ENCODE measurements at places on chromosomes 2 and 18.

- no peak for DNase-seq
Observed at GRCh38 chr2:224072541-224073188, 33.6 kb upstream of the SERPINE2 start.

DNA sequence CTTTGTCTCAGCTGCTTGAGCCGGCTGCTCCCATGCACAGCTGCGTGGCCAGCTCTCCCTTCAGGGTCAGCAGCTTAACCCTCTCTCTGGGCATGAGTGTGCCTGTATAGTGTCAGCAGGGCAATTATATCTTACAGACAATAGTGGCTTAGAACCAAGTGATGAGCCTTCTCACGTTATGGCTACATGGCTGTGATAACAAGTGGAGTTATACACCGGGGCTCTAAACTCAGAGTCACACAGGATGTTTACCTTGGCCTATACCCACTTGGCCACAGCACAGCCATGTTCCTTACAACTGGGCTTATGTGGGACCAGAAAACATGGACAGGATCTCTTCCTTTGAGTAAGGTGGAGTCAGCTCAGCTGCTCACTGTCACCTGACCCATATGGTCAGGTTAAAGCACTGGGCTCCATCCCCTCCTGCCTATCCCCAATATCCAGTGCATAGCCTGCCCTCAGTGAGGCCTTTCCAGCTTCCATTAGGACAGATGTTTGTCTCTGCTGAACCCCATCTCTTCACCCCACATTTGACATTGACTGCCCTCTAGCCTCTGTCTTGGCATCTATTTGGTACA, 294.2 kb upstream of the NCKAP5 start:
- no peak for DNase-seq

DNA sequence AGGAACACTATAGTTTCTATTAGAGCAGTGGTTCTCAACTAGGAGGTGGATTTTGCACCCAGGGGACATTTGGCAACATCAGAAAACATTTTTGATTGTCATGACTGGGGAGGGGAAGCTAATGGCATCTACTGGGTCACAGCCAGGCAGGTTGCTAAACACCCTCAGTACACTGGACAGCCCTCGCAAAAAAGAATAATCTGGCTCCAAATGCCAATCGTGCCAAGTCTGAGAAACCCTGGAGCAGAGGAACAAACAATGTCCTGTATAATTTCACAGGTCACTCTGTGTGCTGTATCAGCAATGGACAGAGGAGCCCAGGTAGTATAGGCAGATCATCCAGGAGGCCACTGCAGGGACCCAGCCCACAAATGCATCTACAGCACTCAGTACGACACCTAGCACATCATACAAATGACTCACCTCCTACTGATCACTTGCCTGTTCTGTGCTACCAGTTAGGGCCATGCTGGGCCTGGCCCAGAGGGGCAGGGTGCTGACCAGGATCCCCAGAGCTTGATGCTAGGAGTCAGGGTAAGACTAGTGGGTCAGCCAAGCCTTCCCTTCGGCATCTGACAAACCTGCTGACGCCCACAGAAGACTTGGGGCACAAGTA, 37.6 kb downstream of the SFXN5 start:
- no peak for DNase-seq

- peak; percentile 74 for DNase-seq
Observed at GRCh38 chr2:30267161-30267975, 36.0 kb downstream of the LBH start.

- no peak for DNase-seq
Observed at GRCh38 chr18:2655954-2656236, 369 bp downstream of the SMCHD1 start.

DNA sequence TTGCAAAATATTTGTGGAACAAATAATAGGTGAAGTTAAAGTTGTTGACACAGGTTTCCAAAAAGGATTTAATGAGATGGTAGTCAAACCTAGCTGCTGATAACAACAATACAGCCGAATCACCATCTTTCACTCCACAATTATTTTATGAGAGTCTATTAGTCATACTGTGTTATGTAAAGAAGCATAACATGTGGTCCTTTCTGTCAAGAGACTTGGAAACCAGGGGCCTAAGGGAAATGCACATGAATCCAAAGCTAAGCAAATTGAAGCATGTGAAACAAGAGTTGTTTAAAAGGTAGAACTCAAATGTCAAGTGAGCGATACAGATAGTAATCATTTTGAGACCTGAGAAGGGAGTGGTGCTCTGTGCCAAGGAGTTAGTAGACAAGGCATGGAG, 16.0 kb downstream of the CD28 start:
- no peak for DNase-seq

- no peak for DNase-seq
Observed at GRCh38 chr2:3265981-3266924, 111.4 kb downstream of the EIPR1 start.

- peak; percentile 11 for DNase-seq
Observed at GRCh38 chr2:70515938-70516337, 37.7 kb downstream of the TGFA start.

DNA sequence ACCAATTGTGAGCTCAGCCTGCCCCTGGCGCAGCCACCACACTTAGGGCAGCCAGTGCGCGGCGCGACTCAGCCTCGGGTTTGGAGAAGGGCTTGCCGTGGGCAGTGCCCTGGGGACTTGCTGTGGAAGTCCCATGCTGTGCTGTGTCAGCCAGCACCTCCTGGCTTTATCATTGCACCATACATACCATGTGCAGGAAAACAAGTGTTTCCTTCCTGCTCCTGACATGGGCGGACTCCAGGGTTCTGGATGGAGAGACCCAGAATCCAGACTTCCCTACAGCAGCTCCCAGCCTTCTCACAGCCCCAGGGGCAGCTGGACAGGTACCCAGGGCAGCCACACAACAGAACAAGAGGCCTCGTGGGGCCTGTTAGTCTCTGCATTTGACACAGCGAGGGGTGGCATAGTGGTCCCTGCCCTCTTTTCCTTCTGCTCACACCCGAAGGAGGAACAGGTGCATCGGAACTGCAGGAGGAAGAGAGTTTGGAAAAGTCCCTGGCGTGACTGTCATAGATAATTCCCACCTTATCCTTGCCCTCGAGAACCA, 54.2 kb downstream of the SDC1 start:
- no peak for DNase-seq

DNA sequence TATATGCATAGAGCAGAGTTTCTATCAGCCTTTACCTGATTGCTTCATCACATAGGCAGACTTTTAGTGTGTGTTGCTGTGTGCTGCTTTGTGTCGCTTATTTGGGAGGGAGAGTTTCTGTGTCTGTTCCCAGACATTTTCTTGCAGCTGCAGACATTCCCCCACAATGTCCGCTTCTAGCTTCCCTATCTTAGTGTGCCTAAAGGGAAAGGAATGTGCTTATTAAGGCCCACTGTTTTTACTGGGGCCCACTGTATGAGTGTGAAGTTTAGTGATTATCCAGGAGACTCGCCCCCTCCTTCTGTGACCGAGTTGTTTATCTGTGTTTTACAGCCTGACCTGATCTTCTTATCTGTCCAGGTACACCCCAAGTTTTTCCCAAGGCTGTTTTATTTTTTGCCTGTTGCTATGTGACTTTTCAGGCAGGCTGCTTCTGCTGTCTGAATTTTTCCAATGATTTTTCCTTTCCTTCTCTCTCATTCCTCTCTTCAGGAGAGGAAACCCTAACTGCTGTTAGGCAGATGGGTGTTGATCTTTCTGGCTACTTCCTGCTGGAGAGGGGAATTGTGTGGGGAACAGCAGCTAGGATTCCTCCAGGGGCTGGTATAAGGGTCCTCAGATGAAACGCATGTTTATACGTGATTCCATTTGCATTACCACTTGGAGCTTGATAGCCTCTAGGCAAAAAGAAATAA, 47.6 kb downstream of the STK17B start:
- DNase-seq = no peak

DNA sequence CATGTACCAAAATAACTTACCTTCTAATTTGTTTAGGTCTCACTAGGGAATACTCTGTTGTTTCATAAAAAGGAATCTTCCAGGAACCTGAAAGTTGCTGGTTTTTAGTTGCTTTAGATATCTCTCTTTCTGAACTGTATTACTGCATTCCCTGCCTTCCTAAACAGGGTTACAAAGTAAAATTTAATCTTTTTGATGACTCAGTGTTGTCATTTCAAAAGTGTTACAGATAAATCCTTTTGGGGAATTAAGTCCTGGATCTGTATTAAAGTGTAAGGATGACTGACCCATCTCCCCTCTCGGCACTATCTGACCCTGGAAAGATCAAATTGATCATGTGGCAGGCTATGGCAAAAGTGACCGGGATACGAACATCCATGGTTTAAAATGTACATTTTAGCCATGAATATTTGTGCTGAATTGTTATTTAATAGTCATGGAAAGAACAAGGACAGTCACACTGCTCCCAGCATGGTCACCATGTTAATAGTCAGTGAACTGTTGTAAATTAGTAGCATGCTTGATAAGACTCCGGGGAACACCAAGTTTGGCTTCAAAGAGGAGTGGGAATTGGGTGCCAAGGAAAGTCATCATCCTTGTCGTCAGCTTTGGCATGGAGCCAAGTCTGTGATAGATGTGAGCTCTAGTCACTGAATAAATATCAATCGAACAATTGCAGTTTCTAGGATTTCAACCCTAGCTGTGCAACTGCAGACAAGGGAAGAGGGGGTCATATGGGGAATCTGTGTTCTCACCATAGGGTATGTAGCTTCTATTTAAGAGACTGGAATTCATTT, 4.2 kb downstream of the PLEKHA3 start:
- DNase-seq = no peak

DNA sequence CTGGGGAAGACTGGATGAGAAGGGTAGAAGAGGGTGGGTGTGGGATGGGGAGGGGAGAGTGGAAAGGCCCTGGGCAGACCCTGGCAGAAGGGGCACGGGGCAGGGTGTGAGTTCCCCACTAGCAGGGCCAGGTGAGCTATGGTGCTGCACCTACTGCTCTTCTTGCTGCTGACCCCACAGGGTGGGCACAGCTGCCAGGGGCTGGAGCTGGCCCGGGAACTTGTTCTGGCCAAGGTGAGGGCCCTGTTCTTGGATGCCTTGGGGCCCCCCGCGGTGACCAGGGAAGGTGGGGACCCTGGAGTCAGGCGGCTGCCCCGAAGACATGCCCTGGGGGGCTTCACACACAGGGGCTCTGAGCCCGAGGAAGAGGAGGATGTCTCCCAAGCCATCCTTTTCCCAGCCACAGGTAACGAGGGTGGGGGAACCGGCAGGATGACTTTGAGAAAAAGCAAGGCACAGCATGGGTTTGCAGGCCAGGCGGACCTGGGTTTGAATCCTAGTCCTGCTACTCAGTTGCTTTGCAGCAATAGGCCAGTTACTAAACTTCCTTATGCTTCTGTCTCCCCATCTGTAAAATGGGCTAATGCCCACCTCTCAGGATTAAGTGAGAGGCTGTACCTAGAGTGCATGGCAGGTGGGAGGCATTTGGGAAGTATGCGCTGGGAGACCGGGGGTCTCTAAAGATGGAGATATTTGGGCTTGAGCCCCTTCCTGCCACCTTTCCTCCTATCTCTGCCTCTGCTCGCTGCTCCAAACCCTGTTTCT, at the start of gene INHA:
TSS of gene INHA (plus strand) at position 74 of the 765 bp plus-strand sequence. CDS start at position 139, 65 bp downstream.
- no peak for DNase-seq

DNA sequence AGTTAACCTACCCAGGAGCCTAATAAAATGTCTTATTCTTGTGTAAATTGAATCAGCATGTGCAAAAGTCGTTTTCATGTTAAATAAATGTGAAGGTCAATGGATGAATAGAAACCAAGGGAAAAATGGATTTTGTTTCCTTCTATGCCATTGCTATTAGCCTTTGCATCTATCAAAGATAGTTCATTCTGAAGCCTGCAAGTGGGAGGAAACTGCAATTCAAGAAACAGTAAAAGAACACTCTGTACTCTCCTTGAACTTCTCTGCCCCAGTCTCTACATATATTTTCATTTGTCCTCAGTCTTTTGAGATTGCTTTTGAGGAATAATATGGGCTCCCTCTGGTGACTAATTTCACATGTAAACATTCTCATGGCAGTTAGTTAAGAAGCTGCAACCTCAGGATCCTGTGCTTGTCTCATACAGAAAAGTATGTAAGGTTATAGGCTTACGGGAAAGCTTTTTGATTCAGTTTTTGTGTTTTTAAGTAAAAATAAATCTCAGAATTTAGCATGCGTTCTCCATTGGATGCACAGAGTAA, 1590.0 kb upstream of the LRRTM1 start:
- no peak for DNase-seq
